Natural killer cell (primary cell): ENCODE measurements at places on chromosomes 2 and 18. TPM values are rescaled to one million over a fixed set of nuclear protein-coding genes. Genes with fewer than 3 reads are reported as not detected.
A peak's percentile ranks its signal among the peaks of the same experiment; 100 is the strongest.

MOGAT1 gene
- total RNA-seq, result not detected

NTSR2 gene
- total RNA-seq, result not detected

STPG4 gene
- not detected for total RNA-seq

AKAIN1 gene
- total RNA-seq, result not detected

ADD2 gene
- 0.16 TPM for total RNA-seq

DNAH6 gene
- total RNA-seq, result 0.60 TPM

GDF7 gene
- 0.05 TPM for total RNA-seq

ERFE gene
- 4.8 TPM for total RNA-seq

CCDC141 gene
- total RNA-seq, result 2.0 TPM

CDCA7 gene
- 1.5 TPM for total RNA-seq

DNA sequence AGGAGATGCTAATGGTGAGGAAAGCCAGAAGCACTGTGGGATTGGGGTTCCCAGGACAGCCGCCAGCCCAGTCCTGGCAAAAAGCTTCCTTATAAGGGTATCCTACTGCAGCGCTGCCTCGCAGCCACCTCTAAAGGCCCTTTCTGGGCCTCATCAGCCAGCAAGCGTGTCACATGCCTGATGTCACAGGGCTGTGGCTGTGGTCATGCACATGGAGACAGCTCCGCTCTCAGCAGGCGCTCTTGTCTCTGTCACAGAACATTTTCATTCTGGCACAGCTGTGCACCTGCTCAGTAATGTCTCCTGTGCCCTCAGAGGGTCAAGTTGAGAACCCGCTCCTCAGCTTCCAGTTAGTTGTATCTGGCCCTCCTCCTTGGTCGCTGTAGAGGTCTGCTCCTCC, 17.7 kb upstream of the MAL start:
- no peak for DNase-seq
- H3K4me3 ChIP-seq, result no peak overlapping the region
- H3K27ac ChIP-seq, result no peak overlapping the region
- no peaks in the 10 kb centered on the region for H3K36me3 ChIP-seq

GRCh38 chr2:212745359-212745758, 206.8 kb upstream of the ERBB4 start:
- no peaks in the 10 kb centered on the region for H3K4me1 ChIP-seq
- H3K27me3 ChIP-seq, result no peaks in the 10 kb centered on the region
- H3K27ac ChIP-seq, result no peak overlapping the region
- H3K36me3 ChIP-seq, result no peaks in the 10 kb centered on the region
- no peak for DNase-seq

DNA sequence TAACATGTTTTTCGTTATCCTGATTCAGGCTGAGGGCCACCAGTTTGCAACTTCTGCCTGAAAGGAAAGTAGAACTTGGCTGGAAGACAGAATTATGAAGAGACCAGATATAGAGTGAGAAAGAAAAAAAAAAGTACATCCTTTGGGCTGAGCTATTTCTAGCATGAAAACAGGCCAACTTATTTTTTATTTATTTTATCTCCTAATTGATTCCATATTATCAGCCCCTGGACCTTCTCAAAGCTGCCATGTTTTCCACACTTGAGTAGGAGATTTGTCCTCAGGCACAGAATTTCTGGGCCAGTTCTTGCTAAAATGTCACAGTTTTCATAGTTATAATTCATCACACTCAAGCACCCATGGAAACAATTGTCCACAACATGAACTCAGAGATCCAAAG, 586.8 kb upstream of the CNTNAP5 start:
- no peak overlapping the region for H3K4me3 ChIP-seq
- no peak overlapping the region for H3K27ac ChIP-seq
- no peaks in the 10 kb centered on the region for H3K27me3 ChIP-seq
- no peaks in the 10 kb centered on the region for H3K4me1 ChIP-seq

DNA sequence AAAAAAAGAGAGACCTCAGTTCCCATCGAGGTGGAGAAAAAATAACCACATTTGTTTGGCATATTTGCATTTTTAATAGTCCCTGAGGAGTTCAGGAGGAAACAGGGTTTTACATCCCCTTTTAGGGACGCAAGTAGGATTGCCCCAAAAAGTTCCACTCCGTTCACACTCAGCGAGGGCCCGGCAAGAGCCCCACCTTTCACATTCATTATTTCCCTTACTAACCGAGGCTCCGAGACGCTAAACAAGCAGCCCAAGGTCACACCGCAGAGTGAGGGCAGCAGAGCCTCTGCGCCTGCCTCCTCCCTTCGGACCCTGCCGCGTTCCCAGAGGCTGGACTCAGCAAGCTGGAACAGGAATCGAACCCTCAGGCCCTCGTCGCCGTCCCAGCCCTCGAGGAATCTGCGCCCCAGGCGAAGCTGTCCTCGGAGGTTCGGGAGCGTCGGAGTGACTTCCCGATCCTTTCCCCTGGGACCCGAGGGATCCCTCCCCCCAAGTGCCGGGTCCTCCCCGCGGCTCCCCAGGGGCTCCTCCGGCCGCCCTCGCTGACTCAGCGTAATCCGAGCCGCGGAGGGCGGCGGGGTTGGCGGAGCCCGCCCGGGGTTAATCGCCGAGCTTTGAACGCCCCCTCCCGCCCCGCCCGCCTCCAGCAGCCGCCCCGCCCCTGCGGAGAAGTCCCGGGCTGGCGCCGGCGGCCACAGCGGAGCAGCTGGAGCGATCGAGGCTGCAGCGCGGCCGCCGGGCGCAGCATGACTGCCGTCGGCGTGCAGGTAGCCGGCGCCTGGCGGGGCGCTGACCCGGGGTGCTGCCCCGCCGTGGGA, at the start of gene TMEM37:
TSS of gene TMEM37 (plus strand) at position 700 of the 821 bp plus-strand sequence. CDS start at position 750, 50 bp downstream.
- DNase-seq, result no peak
- no peaks in the 10 kb centered on the region for H3K36me3 ChIP-seq
- no peak within 1 kb of the TSS for H3K4me3 ChIP-seq
- H3K4me1 ChIP-seq, result peaks cover 10% of the 10 kb centered on the region
- H3K27me3 ChIP-seq, result peaks cover 14% of the 10 kb centered on the region

- H3K4me1 ChIP-seq, result no peaks in the 10 kb centered on the region
- H3K27me3 ChIP-seq, result no peaks in the 10 kb centered on the region
- H3K36me3 ChIP-seq, result no peaks in the 10 kb centered on the region
- DNase-seq, result no peak
- H3K4me3 ChIP-seq, result no peak overlapping the region
These were observed 180.0 kb downstream of the GLI2 start for GRCh38 chr2:120915670-120916069.

- no peaks in the 10 kb centered on the region for H3K36me3 ChIP-seq
- H3K27me3 ChIP-seq, result no peaks in the 10 kb centered on the region
- H3K27ac ChIP-seq, result no peak overlapping the region
- DNase-seq, result no peak
These were observed 301.8 kb downstream of the GBX2 start for GRCh38 chr2:235866373-235866772.

- DNase-seq, result no peak
- no peaks in the 10 kb centered on the region for H3K27me3 ChIP-seq
- H3K36me3 ChIP-seq, result no peaks in the 10 kb centered on the region
- H3K4me3 ChIP-seq, result no peak overlapping the region
These were observed 103.2 kb downstream of the FAM161A start for GRCh38 chr2:61750624-61751023.

GRCh38 chr2:95006588-95006987, 18.9 kb upstream of the MAL start:
- H3K4me3 ChIP-seq, result no peak overlapping the region
- no peaks in the 10 kb centered on the region for H3K36me3 ChIP-seq
- no peaks in the 10 kb centered on the region for H3K4me1 ChIP-seq
- H3K27me3 ChIP-seq, result no peaks in the 10 kb centered on the region
- DNase-seq, result no peak
- H3K27ac ChIP-seq, result no peak overlapping the region

DNA sequence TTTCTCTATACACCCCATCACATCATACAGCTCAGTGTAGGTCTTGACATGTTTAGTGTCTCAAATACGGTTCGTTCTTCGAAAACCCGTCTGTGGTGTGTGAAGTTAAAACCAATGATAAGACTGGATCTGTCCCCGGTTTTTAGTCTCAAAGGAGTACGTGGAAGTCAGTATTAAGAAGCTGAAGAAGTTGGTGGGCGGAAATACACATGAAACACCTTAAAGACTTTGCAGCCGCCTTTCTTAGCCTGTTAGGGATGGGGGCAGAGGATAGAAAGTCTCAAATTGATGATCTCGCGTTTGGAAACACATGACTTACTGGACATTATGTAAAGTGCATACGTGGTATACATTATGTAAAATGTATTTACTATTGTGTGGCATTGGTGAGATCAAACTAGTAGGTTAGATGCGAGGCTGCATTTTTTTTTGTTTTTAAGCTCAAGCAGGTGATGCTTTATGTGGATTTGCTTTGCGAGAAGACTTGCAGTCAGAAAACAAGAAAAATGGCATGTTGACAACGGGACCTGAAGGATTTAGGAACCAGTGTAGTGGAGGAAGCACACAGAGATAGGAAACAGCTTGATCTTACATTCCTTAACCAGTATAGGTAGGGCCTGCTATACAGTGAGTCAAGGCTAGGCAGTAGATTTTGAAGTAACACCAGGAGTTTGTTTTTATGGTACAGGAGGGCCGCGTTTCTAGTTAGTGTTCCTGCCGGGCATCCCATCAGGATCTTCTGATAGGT, 1.2 kb downstream of the CNOT11 start:
- H3K4me1 ChIP-seq, result peaks cover 35% of the 10 kb centered on the region
- DNase-seq, result peak; percentile 51
- peak overlapping the region; percentile 96 for H3K27ac ChIP-seq
- peaks cover 15% of the 10 kb centered on the region for H3K36me3 ChIP-seq
- no peaks in the 10 kb centered on the region for H3K27me3 ChIP-seq

GRCh38 chr18:12324991-12325725, 17.1 kb downstream of the TUBB6 start:
- peaks cover 9% of the 10 kb centered on the region for H3K4me1 ChIP-seq
- no peak overlapping the region for H3K4me3 ChIP-seq
- peaks cover 42% of the 10 kb centered on the region for H3K36me3 ChIP-seq

DNA sequence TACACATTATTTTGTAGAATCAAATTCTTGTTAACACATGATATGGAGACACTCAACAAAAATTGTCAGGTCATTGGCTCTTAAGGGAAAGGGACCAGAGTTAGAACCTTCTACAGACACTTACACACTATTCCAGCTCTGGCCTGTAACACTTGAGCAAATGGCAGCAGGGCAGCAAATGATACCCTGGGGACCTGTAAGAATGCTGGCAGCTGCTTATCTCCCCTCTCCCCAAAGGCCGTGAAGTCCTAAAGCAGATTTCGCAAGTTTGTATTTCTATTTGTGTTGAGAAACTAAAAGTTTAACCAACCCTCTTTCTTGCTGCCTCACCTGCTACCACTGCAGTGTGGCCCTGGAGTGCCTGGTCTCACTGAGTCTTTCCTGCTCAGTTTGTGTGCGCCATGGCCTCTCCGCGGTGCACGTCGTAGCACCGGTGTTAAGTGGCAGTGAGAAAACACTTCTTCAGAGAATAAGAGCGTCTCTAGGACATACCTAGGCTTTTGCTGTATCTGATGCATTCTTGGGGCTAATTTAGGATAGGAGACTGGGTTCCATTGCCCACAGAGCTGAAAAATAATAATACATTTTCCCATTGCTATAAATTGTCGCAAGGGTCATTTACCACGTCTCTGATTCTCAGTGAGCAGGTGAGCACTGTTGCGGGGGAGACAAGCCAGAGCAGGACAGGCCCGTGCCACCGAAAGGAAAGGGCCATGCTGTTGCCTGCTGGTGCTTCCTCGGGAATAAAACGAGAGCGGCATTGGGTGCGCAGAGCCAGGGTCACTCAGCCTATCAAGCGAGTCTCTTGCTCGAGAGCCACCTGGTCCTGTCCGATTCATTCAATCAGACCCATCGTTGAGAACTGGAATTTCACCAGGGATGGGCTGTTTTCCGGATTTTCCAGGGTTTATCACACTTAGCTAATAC, 204.9 kb downstream of the PTGR3 start:
- no peaks in the 10 kb centered on the region for H3K36me3 ChIP-seq
- H3K27me3 ChIP-seq, result no peaks in the 10 kb centered on the region
- H3K4me3 ChIP-seq, result no peak overlapping the region
- H3K4me1 ChIP-seq, result no peaks in the 10 kb centered on the region

- no peak overlapping the region for H3K27ac ChIP-seq
- no peaks in the 10 kb centered on the region for H3K27me3 ChIP-seq
- no peaks in the 10 kb centered on the region for H3K36me3 ChIP-seq
- H3K4me3 ChIP-seq, result no peak overlapping the region
These were observed 55.7 kb upstream of the LYPD1 start for GRCh38 chr2:132725748-132726147.

DNA sequence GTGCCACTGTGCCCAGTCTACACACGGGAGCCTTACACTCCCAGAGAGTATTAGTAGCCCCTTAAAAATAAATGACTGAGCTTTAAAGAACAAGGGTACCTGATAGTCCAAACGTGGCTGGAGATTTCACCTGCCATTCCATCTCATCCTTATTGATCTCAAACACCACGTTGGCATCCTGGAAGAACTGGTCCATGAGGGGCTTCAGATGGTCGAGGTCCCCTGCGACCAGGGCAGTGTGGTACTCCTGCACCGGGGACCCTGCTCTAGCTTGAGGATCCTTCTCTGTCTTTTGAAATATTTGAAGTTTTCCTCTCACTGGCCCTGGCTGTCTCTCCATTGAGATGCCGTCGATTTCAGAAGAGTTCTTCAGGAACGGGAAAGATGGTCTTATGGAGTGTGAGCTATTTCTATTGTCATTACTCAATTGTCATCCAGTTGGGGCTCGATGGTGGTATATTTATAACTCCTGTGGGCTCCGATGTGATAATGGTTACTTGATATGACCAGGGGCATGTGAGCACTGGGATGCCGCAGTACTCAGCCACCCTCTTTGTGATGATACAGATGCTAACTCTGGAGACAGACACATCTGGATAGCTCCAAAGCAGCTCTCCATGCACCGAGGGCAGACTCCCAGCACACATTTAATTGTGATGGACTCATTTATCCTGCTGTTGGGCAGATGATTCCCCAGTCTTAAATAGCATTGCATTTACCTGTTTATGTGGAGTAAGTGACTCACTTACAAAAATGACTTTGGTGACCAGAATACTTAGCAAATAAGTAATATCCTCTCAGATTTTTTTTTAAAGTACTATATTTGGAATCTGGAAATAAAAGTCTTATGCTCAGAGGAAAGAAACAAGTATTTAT, 22.8 kb downstream of the ASB18 start:
- no peak for DNase-seq
- no peaks in the 10 kb centered on the region for H3K36me3 ChIP-seq
- no peak overlapping the region for H3K27ac ChIP-seq

DNA sequence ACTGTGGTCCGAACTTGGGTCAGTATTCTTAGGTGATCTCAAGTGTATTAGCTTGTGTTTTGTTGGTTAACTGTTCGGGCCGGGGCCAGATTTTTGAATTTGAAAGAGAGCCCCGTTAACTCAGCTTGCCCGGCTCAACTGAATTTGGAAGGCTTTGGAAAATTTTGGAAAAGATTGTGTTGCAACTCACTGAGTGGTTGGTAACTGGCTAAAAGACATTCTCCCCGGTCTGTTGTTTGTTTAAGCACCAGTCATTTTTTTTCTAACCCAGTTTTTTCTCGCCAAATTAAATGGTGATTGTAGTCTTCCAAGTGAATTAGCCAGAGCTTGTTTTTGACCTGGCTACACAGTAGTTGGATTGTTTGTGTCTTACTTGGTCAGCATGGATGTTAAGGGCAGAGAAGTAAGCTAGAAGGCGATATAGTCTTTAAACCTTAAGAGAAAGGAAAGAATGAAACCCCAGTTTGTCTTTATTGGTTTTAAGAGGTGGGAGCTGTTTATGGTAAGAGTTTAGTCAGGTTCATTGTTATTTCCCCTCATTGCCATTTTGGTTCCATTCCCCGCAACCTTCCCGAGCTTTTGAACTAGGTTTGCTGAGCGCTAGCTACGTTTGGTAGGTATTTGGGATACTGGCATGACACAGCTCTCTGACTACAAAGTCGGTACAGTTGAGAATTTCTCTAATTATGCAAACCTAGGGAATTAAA, 2.4 kb downstream of the MAP4K4 start:
- peak overlapping the region; percentile 63 for H3K4me3 ChIP-seq
- peak overlapping the region; percentile 12 for H3K27ac ChIP-seq
- DNase-seq, result peak; percentile 20
- no peaks in the 10 kb centered on the region for H3K27me3 ChIP-seq
